Lung microvascular endothelial cell (primary cell): ENCODE measurements at places on chromosomes 2 and 18. TPM values are rescaled to one million over a fixed set of nuclear protein-coding genes. Genes with fewer than 3 reads are reported as not detected.

GRCh38 chr2:67896476-67896875, 166.3 kb downstream of the C1D start:
- no peak for DNase-seq

- no peak for DNase-seq
Measured at GRCh38 chr2:53131416-53131815, 636.2 kb upstream of the CHAC2 start.

GRCh38 chr2:117989854-117990438, 23.9 kb downstream of the CCDC93 start:
- DNase-seq = no peak

The KCNIP3 gene
- under 0.01 TPM in 1 of 2 replicates, not detected in the other for total RNA-seq

GRCh38 chr2:38095996-38096861, 20.3 kb upstream of the CYP1B1 start:
- DNase-seq = no peak
